ENCODE measurements at places on chromosomes 12 and 14.

DNA sequence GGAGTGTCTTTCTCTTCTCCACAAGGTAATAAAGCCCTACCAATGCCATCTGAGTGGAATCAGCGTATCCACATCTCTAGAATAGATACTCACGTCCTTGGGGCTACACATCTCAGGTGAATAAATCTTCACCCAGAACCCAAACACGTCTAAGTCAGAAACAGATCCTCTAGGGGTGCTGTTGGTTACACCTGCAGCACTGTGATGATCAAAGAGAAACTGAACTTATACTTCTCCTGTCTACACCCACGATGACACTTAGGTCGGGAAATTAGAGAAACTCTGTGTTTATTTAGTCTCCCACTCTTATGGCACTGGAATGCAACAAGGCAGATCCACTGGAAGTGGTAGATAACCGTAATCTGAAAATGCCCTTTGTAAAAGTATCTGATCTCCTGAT, 46.2 kb downstream of the WIF1 start:
- DNase-seq: no peak

GRCh38 chr14:33999771-34000291, 49.0 kb upstream of the EGLN3 start:
- DNase-seq: no peak

DNA sequence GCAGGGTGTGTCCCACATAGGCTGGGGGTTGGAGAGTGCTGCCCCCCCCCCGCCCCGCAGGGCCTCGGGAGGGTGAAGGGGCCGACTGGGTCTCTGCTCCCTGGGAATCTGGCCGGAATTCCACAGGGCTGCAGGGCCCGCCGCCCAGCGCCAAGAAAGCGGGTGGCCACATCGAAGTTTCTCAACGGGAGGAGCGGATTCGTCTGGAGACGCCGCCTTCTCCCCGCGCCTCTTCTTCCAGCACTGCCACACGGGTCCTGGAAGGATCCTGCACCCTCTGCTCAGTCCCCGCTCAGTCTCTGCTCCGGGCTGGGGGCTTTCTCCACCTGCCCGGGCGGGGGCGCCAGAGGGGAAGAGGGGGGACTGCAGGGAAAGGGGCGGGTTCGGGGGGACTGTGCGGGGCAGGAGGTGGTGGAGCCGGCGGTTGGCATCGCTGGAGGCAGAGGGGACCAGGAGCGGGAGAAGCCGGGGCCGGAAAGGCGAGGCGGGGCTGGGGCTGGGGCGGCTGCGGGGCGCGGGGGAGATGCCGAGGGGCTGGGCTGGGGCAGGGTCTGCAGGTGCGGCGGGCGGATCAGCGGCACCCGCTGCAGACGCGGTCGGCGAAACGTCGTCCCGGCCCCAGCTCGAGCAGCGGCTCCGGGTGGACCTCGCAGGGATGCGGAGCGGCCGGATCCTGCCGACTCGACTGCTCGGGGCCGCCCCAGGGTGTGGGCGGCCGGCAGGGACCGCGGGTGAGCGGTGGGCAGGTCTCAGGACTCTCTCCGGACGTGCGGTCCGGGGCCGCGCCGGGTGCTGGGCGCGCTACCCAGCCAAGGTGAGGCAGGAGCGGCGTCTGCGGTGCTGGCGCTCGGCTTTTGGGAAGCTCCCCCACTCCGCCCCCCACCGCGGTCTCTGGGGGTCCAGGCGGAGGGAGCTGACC, 811.4 kb upstream of the TMEM132C start:
- no peak for DNase-seq

- no peak for DNase-seq
These were observed 37.8 kb downstream of the TMX1 start for GRCh38 chr14:51277753-51278415.

DNA sequence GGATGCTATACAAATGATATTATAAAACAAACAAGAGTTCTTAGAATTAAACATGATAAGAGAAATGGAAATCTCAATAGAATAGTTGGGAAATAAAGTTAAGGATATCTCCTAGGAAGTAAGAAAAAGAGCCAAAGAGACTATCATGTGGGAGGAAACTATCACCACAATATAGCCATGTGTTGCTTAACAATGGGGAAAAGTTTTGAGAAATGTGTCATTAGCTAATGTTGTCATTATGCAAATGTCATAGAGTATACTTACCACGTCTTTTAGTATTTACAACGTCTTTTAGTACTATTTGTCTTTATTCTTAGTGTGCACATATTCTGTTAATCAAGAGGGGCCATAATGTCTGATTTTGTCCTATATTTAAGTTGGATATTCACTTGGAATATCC, 58.7 kb downstream of the ZNF641 start:
- DNase-seq: no peak

- DNase-seq: no peak
These were observed 6.0 kb upstream of the SOS2 start for GRCh38 chr14:50237427-50237826.

DNA sequence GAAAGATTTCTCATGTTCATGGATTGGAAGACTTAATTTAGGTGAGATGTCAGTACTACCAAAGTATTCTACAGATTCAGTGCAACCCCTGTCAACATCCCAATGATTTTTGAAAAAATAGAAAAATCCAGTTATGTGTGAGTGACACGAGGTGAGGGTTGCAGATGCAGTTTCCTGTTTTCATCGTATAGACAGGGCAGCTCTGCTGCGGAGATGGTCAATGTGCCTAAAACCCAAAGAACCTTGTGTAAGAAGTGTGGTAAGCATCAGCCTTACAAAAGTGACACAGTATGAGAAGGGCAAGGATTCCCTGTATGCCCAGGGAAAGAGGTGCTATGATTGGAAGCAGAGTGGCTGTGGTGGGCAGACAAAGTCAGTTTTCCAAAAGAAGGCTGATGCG, 94.4 kb downstream of the SCAF11 start:
- no peak for DNase-seq

DNA sequence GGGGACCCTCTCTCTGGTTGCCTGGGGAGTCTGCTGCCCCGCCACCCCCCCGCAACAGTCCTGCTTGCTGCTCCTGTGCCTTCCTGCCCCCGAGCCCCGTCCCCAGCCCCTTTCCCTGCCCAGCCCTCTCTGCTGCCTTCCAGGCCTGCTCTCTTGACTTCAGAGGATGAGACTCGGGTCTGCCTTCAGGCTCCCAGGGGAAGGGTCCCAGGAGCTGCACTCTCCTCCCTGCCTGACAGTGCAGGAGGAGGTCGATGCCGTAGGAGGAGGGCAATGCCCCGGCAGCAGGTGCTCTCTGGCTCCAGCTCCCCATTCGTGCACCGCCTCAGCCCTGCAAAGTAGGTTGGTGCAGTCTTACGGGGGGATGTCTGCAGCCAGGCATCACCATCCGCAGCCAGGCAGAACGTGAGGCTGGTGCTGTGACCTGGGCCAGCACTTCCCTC, 185.1 kb upstream of the C14orf180 start:
- no peak for DNase-seq

DNA sequence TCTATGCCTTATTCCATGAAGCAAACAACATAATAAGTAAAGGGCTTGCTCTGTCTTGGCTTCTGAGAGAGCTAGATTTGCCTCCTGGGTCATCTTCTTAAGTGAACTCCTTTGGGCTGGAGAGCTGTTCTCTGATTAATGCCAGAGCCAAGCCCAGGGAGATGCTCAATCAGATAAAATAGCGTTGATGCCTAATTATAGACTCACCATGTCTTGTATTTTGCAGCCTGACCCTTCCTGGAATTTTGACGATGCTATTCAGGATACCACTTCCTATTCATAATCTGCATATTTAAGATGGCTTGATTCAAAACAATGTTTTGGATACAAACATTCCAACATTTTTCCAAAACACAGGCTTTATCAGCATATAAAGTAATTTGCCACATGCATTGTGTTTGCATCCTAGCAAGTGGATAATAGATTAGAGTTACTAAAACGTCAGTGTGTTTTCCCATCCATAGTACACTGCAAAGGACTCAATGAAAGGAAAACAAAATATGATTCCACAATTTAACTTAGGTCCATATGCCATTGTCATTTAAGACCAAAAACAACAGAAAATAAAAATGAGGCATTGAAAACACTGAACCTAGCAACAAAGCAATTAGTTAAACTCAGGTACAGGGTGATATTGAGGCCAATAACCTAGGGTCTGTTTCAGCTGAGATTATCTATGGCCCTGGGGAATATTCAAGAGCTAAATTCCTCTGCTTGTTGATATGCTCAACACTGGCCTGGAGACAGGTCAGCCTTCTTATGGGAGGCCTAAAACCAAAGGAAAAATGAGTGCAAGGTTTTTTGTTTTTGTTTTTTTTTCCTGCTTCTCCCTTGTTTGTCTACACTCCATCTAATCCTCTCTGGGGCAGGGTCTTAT, 184.2 kb upstream of the FOXN3 start:
- DNase-seq: no peak

DNA sequence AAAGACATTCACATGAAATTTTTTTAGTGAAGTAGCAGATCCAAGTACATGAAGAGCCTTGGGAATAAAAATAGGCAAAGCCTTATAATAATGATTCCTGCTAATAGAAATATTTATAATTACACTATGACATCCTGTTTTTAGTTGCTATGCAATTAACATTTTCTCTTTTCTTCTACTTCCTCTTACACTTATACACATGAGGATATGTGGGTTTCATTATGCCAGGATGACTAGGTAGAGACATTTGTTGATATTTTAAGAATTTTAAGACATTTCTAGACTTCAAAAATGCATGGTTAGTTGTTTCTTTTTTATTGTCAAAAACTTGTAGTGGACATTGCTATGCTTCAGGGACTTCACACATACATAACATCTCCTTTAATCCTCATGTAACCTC, 326.8 kb downstream of the SYT1 start:
- no peak for DNase-seq

DNA sequence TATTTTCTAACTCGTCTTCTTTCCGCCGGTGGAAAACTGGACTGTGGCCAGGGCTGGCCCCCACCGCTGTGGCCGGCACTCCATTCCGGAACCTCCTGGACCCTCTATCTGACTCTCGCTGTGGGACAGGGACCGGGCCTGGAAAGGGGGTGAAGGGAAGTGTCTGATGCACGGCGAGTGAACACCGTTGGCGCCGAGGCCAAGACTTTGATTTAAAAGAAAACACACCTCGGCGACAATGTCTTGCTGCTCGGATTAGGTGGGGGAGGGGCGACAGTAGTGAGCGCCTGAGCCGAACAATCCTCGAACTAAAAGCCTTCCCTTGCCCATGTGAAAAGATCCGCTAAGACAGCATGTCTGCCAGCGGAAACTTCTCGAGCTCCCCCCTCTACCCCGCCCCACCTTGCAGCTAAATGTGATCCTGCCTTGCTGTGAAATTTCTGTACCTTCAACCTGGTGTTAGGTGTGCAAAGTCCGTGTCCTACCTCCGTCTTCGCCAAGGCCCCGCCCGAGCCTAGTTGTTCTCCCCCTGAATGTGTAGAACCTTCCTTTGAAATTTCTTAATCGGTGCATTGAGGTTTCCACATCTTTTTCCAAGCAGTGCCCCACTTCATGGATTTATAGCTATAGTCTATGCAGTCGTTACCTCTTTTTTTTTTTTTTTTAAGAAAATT, 862 bp upstream of the HOTAIR start:
- DNase-seq: no peak

DNA sequence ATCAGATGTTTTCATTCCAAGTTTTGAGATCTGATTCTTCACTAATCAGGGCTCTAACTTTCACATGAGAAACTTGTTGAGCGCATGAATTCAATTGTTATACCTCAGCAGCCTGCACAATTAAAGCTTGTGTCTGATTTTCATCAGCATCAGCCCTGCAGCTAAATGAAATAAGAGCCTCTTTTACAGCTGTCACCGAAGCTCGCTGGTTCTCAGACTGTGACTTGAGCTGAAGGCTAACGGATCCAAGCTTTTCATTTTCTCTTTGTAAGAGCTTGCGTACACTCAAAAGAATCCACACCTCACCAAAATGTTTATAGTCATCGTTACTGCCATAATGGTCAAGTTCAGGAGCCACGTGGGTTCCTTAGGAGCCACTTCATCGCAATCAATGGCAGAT, 65.5 kb upstream of the BEGAIN start:
- peak; percentile 31 for DNase-seq

- DNase-seq: no peak
These were observed 40.7 kb downstream of the GALNT9 start for GRCh38 chr12:132288516-132289215.

GRCh38 chr14:88342980-88343379, 19.9 kb upstream of the KCNK10 start:
- DNase-seq: no peak

DNA sequence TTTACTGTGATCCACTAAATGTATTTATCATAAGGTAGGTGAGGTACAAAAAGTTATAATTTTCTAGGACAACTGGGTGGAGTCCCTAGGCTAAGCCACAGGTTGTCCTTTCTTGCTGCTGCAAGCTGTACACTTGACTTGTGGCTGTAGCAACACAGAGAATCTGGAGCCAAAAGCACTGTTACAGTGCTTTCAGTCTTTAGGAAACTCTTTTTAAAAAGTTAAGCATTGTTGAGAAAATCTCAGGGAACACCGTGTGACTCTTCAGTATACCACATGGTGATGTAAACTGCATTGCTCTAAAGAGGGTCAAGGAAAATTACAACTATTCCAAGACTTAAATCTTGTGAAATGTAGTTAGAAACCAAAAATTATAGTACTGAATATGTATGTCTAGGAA, 11.4 kb downstream of the SLC15A5 start:
- DNase-seq: no peak

DNA sequence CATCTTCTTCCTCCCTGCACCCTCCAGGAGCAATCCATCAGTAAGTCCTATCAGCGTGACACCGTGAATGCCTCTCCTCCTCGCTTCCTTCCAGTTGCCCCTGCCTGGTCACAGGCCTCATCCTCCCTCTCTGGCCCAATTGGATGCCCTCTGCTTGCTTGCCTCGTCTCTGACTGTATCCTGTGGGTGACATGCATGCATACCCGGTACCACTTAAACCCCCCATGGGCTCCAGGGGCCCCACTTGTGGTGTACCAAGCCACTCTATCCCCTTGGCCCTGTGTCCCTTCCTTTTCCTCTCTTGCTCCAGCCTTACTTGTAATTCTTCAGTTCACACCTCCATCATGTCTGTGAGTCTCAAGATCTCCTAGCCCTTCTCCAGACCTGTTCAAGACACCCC, 106.0 kb upstream of the RTL1 start:
- DNase-seq: no peak

- DNase-seq: no peak
These were observed 39.8 kb downstream of the RNF34 start for GRCh38 chr12:121439715-121440114.

DNA sequence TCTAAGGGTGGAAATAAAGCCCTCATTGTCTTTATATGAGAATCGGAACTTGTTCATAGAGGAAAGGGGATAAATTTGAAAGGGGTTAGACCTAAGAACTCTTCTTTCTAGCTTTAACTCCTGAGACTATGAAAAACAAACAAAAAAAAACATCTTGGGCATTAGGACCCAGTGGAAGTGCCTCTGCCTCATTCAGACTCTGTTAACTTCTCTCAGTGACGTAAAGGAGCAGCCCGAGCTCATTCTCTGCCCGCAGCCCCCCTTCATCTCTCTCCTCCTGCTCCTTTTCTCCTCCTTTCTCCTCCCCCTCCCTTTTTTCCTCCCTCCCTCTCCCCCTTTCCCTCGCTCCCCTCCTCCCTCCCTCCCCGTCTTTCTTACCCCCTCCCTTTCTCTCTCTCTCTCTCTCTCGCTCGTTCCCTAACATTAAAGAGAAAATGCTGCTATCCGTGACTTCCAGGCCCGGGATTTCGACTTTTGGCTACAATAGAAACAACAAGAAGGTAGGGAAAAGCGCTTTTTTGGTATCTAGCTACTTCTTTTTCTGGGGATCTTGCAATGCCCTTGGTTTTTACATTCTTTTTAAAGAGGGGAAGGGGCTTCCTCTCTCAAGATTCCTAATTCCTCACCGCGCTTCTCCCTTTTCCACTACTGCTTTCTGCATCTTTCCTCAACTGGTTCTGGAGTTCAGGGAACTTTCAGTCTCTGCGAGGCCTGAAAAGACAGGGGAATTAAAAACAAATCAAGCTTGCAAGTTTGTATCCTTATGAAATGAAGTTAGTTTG, at the start of gene RBMS2:
RBMS2 (plus strand) TSS at position 231 of the 782 bp plus-strand sequence; CDS start at position 435, 204 bp downstream.
- peak; percentile 97 for DNase-seq

Data from skin of body (tissue), 3 donors.